ENCODE measurements at places on chromosomes 4 and X.

DNA sequence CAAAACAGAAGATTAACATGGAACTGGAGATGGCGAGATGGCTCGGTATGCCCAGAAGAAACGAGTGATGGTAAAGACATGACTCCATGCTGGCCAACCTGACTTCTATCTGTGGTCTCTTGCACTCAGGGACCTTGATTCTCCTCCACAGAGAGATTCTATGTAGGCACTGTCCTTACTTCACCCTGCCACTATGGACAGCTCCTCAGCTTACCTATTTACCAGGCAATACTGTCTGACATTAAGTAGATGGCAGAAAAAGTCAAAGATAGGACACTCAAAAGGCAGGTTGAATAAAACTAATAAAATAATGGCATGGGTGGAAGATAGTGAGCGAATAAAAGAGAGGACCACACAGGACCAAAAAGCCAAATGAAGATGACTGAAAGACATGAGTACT lies 35.2 kb upstream of the NDNF start:
- H3K27ac ChIP-seq = no peak overlapping the region
- no peaks in the 10 kb centered on the region for H3K4me1 ChIP-seq
- H3K27me3 ChIP-seq = peaks cover 12% of the 10 kb centered on the region
- no peak overlapping the region for H3K4me3 ChIP-seq
- no peaks in the 10 kb centered on the region for H3K36me3 ChIP-seq

DNA sequence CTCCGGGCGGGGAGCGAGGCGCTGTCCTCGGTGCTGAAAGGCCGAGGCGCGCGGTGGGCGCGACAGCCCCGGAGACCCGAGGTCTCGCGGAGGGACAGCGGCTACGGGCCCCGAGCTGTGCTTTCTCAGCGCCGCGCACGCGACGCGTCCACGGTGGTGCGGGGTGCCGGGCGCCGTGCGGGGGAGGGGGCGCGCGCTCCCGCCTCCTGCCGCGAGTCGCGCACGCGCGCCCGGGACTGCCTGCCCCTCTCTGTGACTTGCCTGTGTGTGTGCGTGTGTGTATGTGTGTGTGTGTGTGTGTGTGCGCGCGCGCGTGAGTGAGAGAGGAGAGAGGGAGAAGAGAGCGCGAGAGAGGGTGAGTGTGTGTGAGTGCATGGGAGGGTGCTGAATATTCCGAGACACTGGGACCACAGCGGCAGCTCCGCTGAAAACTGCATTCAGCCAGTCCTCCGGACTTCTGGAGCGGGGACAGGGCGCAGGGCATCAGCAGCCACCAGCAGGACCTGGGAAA lies at the start of gene GRIA2:
TSS of gene GRIA2 (plus strand) at position 358 of the 511 bp plus-strand sequence. CDS start 315 bp downstream, outside the sequence.
- H3K4me3 ChIP-seq = peak within 1 kb of the TSS; percentile 85
- peak; percentile 94 for DNase-seq
- H3K36me3 ChIP-seq = no peaks in the 10 kb centered on the region
- H3K27ac ChIP-seq = no peak within 1 kb of the TSS
- H3K27me3 ChIP-seq = peaks cover 74% of the 10 kb centered on the region
- H3K4me1 ChIP-seq = peaks cover 27% of the 10 kb centered on the region

DNA sequence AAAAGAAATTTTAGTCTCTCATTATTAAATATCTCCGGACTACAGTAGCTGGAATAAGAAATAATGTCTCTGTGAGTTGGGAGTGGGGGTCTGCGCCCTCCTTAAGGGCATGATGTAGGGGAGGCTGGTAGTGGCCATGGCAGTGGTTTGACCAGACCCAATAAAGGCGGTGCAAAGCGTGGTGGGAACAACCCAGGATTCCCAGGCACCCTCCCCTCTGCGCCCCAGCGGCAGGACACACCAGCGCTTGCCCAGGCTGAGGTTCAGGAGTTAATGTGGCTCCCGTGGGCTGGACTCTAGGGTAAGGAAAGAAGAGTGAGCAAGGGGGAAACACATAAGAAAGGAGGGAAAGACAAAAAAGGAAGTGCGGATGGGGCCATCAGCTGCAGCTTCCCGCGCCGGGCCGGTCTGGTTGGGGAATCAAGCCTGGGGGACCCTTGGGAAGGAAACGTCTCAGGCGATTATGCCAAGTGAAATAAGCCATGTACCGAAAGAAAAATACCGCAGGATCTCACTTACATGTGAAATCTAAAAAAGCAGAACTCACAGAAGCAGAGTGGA lies 157.5 kb upstream of the SMIM31 start:
- no peaks in the 10 kb centered on the region for H3K4me1 ChIP-seq
- no peak for DNase-seq
- no peak overlapping the region for H3K4me3 ChIP-seq
- no peak overlapping the region for H3K27ac ChIP-seq
- no peaks in the 10 kb centered on the region for H3K36me3 ChIP-seq

- no peak overlapping the region for H3K4me3 ChIP-seq
- peaks cover 4% of the 10 kb centered on the region for H3K27me3 ChIP-seq
- no peak for DNase-seq
- H3K36me3 ChIP-seq = no peaks in the 10 kb centered on the region
- H3K27ac ChIP-seq = peak overlapping the region; percentile 66
Measured at GRCh38 chr4:108540536-108540935, 79.8 kb upstream of the RPL34 start.

GRCh38 chr4:142467088-142467487 lies 379.0 kb downstream of the INPP4B start:
- H3K4me3 ChIP-seq = no peak overlapping the region
- peaks cover 7% of the 10 kb centered on the region for H3K36me3 ChIP-seq
- no peaks in the 10 kb centered on the region for H3K27me3 ChIP-seq
- no peak overlapping the region for H3K27ac ChIP-seq
- peaks cover 56% of the 10 kb centered on the region for H3K4me1 ChIP-seq

DNA sequence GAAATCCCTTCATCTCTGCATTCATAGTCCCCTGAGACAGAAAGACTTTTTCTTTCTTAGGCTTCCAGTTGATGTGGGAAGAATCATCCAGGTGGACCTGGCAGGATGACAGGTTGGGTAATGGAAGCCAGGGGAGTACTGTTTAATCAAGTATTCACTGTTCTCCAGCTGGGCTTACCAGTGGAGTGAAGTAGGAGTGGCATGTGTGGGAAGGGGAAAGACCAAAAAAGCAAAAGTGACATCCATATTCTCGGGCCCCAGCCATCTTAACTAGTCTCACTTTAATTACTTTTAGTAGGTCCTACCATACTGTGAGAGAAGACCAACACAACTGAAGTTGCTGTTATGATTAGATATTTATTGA lies 18.5 kb downstream of the VSIG4 start:
- no peak overlapping the region for H3K27ac ChIP-seq
- no peaks in the 10 kb centered on the region for H3K27me3 ChIP-seq
- no peaks in the 10 kb centered on the region for H3K4me1 ChIP-seq
- no peak for DNase-seq

DNA sequence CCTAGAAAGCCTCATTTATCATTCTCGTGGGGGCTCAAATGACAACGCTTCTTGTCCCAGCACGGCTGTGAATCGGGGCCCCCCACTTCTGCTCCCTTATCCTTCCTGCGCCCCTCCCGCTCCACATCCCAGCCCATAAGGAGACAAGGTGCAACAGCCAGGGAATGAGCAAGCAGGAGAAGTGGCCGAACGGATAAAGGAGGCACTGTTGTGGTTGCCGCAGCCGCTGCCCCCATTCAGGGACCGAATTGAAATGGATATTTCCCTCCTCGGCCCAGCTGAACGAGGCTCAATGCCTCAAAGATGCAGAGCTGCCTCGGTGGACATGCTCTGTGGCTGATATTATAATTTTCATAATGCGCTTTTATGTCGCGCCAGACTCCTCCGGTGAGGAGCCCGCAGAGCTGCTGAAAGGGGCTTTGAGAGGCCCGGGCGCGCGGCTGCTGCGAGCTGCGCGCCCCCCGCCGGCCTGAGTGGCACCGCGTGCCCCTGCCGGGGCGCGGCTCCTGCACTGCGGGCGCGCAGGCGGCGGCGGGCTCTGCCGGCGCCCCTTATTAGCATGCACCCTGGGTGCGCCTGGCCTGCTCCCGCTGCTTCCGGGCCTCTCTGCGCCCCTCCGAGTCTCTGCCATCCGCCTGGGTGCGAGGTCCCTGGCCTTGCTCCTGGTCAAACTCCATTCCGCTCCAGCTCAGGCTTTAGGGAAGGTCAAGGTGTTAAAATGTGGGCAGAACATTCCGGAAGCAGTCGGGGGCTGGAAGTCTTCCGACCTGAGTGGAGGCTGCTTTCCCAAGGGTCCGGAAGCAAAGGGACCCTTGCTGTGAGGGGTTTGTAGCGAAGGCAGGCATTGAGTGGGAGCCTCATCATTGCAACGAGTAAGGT lies 68.2 kb upstream of the TMEM33 start:
- peaks cover 49% of the 10 kb centered on the region for H3K4me1 ChIP-seq
- H3K36me3 ChIP-seq = no peaks in the 10 kb centered on the region
- H3K27ac ChIP-seq = no peak overlapping the region
- DNase-seq = peak; percentile 40
- peaks cover 92% of the 10 kb centered on the region for H3K27me3 ChIP-seq

DNA sequence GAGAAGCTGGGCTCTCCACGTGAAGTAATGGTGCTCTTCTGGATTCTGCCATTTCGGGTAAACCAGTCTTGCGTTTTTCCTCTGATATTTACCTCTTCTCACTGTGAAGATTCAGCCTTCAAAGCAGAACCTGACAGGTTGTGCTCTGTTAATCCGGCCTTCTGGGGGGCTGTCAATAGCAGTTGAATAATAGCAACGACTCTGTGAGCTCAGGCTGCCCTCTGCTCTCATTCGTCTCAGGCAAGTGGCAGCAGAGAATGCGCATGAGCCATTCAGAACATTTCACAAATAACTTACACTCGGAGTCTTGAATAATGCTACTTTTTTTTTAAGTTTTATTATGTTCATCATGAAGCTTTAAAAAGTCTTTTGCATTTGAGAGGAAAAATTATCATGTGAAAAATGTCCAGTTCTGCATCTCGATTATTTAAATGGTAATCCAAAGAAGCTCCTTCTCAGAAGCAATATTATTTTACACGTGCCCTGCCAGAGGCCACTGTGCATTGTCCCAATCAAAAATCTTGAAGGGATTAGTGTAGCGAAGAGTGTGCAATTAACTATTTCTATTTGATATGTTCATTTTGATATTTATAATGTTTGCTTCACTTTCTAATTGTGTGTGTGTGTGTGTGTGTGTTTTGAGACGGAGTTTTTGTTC lies 354.2 kb upstream of the FAT1 start:
- peak overlapping the region; percentile 80 for H3K27ac ChIP-seq
- peaks cover 18% of the 10 kb centered on the region for H3K4me1 ChIP-seq
- H3K4me3 ChIP-seq = no peak overlapping the region
- no peaks in the 10 kb centered on the region for H3K36me3 ChIP-seq
- DNase-seq = peak; percentile 17

DNA sequence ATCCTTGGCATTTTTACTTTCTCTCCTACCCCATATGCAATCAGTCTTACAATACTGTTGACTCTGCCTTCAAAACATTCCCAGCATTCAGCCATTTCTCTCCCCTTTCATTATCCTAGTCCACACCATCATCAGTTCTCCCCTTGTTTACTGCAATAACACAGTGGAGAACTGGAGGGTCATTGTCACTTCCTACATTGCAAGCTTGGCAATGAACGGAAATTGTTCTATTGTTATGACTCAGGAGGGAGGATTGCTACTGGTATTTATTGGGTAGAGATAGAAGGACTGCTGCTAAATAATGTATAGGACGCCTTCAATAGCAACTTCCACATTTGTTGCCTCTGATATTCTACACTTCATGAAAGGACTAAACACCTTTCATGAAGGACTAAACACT lies 231.8 kb downstream of the BANK1 start:
- no peak overlapping the region for H3K27ac ChIP-seq
- no peak for DNase-seq
- H3K27me3 ChIP-seq = no peaks in the 10 kb centered on the region
- no peaks in the 10 kb centered on the region for H3K36me3 ChIP-seq
- H3K4me3 ChIP-seq = no peak overlapping the region
- no peaks in the 10 kb centered on the region for H3K4me1 ChIP-seq

DNA sequence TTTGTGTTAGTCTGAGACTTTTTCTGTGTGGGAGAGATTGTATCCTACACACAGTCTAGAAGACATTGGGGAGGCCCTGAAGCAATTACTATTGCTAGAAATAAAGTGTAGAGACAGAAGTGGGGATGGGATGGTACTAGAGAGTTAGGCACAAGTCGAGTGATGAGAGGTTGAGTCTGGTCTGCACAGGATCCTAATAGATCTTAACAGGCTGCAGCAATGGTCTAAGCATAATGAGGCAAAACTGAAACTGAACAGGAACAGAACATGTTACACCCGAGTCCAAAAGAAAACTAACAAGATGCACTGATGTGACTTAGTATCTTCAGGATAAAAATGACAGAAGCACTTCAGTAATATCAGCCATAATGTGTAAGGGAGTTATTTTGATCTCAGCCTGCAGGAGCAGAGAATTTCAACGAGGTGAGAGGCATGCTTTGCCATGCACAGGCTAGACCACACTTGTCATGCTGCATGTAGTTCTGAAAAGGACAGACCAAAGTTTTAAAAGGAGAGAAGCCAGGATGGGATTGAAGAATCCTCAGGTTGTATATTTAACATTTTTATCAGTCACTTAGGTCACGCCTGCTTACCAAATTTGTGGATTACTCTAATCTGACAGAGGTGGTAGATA lies 205.8 kb upstream of the BOD1L1 start:
- H3K4me1 ChIP-seq = peaks cover 13% of the 10 kb centered on the region
- peaks cover 13% of the 10 kb centered on the region for H3K27me3 ChIP-seq
- H3K4me3 ChIP-seq = no peak overlapping the region
- H3K27ac ChIP-seq = no peak overlapping the region
- no peaks in the 10 kb centered on the region for H3K36me3 ChIP-seq

DNA sequence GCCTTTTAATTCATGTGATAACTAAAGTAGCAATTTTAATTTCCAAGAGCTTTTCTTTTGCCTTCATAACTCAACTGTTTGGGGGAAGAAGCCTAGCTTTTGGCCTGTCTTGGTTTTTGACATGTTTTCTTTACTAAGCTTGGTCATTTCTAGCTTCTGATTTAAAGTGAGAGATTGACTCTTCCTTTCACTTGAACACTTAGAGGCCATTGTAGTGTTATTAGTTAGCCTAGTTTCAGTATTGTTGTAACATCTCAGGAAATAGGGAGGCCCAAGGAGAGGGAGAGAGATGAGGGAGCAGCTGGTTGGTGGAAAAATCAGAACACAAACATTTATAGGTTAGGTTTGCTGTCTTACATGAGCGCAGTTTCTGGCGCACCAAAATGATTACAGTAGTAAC lies 44.8 kb downstream of the DCLK2 start:
- no peak overlapping the region for H3K4me3 ChIP-seq
- peaks cover 4% of the 10 kb centered on the region for H3K4me1 ChIP-seq
- no peak for DNase-seq
- peaks cover 6% of the 10 kb centered on the region for H3K27me3 ChIP-seq
- no peak overlapping the region for H3K27ac ChIP-seq

GRCh38 chrX:106302304-106302703 lies 134.2 kb downstream of the PWWP3B start:
- no peak for DNase-seq
- H3K27me3 ChIP-seq = no peaks in the 10 kb centered on the region
- H3K4me1 ChIP-seq = no peaks in the 10 kb centered on the region

- no peaks in the 10 kb centered on the region for H3K36me3 ChIP-seq
- H3K27me3 ChIP-seq = no peaks in the 10 kb centered on the region
- H3K4me1 ChIP-seq = no peaks in the 10 kb centered on the region
- no peak for DNase-seq
- H3K4me3 ChIP-seq = no peak overlapping the region
- no peak overlapping the region for H3K27ac ChIP-seq
Measured at GRCh38 chr4:59971952-59972351, 1228.2 kb upstream of the ADGRL3 start.
